Immature natural killer cell (primary cell): ENCODE measurements at places on chromosomes 1 and 21.
A peak's percentile ranks its signal among the peaks of the same experiment; 100 is the strongest.

GRCh38 chr21:42918291-42918690 is 7.1 kb downstream of the ERVH48-1 start:
- DNase-seq: no peak

- DNase-seq: no peak
These were observed 51.8 kb upstream of the CXADR start for GRCh38 chr21:17461014-17461413.

- DNase-seq: no peak
These were observed 17.2 kb upstream of the NPHP4 start for GRCh38 chr1:6009120-6010040.

DNA sequence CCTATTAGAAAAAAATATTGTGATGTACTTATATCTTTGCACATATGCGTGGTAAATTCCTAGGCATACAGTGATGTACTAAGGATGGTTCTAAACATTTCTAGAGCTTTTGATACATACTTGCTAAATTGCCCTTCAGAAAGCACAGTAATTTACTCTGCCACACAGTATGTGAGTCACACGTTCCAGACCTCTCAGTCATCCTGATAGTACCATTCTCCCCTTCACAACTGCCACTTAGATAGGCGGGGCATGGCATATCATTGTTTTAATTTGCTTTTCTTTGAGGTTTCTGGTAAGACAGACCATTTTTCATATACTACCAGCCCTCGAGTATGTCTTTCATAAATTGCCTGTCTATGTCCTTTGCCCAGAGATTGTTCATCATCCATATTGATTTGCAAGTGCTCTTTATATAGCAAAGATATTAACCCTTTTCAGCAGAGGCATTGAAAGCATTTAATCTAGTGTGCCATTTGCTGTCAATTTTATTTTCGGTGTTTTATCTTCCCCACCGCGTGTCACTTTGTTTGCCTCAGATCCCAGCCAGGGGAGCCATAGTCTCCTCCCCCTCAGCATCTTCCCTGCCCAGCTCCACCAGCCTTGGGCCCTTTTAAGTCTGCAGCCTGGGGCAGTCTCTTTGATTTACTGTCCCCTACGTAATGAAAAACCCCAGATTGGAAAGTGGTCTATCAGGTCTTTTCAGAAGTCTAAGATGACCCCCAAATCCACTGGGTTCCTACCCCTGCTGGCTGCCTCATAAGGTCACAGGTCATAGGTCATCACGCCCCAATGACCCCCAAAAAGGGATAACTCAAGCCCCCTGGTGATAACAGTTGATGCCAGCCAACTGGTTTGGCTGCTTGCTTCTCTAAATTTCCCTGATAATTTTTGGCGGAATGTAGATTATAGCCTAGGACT is 11.8 kb upstream of the PAX7 start:
- DNase-seq: no peak

- DNase-seq: peak; percentile 51
These were observed 56.2 kb downstream of the FCRL5 start for GRCh38 chr1:157496121-157496526.

DNA sequence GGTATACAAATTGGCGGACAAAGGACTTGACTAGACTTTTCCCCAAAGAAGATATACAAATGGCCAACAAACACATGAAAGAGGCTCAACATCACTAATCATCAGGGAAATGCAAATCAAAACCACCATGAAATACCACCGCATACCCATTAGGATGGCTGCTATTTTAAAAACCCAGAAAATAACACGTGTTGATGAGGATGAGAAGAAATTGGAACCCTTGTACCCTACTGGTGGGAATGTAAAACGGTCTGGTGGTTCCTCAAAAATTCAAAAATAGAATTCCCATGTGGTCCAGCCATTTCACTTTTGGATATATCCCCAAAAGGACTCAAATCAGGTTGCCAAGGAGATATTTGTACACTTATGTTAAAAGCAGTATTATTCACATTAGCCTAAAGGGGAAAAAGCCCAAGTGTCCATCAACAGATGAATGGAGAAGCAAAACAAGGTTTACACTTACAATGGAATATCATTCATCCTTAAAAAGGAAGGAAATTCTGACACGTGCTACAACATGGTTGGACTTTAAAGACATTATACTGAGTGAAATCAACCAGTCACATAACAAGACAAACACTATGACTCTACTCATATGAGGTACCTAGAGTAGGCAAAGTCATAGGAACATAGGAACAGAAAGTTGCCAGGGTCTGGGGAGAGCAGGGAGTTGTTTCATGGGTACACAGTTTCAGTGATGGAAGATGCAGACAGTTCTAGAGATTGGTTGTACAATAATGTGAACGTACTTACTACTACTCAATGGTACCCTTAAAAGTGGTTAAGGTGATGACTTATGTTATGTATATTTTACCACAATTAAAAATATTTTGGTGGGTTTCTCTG is 17.0 kb downstream of the CD34 start:
- no peak for DNase-seq

DNA sequence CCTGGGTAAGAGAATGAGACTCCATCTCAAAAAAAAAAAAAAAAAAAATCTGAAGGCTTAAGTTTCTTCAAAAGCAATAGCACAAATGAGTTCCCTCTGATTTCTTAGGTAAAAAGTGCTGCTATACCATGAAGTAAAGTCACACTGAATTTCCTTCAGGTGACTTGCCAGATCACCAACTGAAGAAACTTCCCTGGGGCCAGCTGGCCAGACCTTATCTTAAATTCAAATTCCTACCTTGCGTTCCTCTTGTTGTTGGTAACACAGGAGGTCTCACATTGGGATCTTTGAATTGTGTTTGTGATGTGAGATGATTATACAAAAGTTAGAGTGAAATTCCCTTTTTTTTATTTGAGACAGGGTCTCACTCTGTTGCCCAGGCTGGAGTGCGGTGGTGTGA is 11.8 kb downstream of the INAVA start:
- no peak for DNase-seq

DNA sequence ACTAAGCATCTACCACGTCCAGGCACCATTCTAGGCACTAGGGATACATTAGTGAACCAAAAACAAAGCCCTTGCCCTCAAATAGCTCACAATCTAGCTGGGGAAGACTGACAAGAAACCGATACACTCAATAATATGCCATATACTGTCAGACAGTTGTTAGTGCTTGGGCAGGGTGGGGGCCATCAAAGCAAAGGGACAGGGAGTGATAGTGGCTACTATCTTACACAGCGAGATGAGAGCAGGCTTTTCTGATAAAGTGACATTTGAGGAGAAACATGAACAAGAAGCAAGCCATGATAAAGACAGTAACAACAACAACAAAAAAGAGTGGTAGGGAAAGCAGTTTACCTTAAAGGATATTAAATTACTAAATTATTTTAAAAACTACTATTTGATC is 41.1 kb downstream of the ERO1B start:
- no peak for DNase-seq

DNA sequence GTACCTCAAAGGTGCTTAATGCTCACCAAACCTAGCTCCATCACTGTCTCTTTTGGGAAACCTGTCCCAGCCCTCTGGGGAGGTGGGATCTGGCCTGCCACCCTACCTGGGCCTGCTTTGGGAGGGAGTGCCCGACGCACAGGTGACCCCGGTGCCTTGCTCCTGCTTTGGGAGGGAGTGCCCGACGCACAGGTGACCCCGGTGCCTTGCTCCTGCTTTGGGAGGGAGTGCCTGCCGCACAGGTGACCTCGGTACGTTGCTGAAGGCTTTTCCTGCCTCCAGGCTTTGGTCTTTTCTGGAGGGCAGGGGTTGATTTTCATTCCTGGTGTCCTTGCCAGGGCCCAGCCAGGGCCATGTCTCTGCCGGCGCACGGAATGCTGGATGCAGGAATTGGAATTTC is 25.2 kb upstream of the C1orf174 start:
- no peak for DNase-seq

DNA sequence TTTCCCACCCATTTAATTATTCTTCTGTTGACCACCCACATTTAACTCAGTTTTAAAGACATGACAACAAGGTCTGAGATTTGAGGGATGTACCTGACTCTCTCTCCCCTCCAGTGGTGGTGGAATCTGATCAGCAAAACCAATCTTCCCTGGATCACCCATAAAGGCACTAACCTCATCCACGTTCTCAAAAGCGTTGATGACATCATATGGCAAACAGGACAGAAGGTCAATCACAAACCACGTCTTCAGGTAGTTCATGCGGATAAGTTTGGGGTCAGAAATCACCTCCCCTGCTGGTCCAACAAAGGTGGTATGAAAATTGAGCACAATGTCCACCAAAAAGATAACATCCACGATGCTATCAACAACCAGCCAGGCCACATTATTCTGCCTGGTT is 115.3 kb downstream of the KCNH1 start:
- no peak for DNase-seq

DNA sequence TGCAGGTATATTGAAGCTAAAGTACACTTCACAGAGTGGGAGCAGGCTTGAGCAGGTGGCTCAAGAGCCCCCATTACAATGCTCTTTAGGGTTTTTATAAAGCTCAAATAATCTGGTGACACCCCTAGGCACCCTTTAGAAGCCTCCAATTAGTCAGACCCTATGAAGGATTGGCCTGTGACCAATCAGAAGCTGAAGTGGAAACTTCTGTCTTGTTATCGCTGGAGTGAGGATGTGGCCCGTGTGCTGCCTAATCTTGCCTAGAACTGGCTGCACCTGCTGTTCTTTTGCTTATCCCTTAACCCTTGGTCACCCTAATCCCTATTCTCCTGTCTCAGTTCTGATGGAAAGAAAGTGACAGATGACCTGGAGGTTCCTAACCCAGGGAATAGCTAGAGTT is 70.8 kb upstream of the ABCG1 start:
- DNase-seq: no peak

GRCh38 chr1:212987702-212988322 is 27.9 kb downstream of the ANGEL2 start:
- DNase-seq: no peak

DNA sequence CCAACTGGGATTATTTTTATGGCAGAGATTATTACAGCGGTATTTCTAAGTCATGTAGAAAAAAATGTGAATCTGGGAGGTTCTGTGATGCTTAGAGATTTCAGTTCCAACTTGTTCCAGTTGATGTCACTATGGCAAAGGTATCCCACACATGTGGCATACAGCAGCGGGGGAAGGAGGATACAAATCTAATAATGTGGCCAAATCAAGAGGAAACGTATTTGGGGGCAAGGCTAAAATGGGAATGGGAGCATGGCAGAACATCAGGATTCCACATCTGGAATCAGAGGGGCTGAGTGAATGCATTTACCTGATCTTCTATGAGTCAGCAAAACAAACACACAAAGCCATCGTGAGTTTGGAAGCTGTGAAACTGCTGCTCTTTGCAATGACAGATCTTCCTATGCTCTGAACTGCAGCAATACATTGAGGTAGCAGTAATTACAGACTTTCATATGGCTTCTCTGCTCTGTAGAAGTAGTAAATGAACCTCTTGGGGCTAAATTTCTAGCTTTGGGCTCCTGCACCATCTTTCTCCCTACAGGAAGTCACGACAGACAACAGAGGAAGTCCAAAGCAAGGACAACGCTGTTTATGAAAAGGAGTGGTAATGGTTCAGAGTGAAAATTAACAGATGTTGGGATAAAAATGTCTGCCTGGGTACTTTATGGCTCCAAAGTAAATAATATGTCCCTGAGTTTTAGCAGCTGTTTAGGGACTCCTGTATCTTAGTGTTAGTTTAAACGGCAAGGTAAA is 55.5 kb downstream of the GABPA start:
- no peak for DNase-seq

DNA sequence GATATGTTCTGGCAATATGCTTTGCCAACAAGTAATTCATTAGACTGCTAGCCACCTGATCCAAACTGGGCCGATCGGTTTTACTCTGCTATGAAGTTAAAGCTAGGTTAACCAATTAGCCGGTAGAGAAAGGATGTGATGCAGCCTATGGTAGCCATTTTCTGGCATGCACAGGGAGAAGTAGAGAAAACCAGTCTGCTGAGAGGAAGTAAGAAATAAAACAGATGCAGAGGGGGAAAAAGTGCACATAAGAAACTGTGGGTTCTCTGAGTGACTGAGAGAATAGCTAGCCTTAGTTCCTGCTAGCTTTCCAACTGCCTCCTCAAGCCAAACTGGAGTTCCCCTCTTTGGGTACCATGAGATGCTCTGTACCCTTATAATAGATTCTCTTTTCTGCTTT is 52.8 kb downstream of the ARID4B start:
- DNase-seq: no peak

- no peak for DNase-seq
These were observed 146.9 kb upstream of the POGK start for GRCh38 chr1:166692346-166692745.
